ENCODE measurements at places on chromosomes 1 and 21.
A peak's percentile ranks its signal among the peaks of the same experiment; 100 is the strongest.

- DNase-seq = no peak
These were observed 115.0 kb downstream of the FCRL5 start for GRCh38 chr1:157437296-157437695.

DNA sequence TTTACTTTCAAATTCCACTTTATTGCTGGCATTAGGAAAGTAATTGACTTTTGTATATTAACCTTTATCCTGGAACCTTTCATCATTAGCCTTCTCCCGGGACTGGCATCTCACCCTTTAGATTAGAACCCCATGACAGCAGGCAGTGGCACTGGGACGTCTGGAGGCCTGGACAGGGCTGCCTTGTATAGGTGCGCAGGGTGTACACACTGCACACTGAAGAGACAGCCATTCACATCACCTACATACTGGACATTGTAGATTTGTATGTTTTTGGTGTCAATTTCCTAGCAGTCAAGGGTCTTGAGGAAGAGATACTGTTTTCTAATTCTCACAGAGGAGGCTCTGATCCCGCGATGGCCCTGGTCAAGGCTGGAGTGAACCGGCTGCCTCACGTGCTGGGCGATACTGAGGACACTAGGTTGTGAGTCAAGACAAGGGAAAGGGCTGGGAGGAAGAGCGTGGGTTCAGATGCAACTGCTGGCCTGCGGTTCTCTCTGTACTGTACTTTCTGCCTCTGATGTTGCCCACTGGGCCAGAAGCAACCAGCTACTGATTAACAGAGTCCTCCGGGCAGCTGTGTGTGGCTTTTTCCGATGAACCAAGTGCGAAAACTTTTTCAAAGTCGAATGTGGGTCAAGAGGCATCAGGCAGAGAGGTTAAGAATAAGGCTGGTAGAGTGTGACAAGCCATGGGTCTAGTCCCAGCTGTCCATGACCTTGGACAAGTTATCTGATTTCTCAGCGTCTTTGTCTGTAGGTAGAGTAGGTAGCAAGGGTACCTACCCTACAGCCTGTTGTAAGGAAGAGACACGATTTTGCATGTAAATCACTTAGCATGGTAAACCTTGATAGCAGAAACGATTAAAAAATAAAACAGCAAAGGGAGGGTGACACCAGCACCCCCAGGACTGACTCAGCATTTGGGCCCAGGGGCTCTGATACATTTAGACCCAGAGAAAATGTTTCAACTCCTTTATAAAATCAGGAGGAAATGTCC lies 38.2 kb upstream of the SLC25A33 start:
- no peak for DNase-seq

DNA sequence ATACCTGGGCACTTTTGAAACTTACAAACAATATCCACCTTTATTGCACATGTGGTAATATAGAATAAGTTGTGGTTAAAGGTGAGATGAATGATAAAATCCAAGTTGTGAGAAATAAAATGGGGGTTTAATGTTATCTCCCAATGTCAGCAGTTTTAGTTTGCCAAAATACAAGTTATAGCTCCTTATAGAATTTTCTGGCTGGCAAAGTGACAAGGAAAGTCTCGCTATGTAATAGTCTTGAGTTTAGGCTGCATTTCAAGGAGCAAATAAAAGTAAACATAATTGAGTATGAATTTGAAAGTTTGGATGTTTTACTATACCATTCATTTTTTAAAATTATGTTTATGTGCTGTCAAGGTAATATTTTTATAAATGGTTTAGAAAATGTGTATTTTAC lies 15.0 kb upstream of the NEXN start:
- DNase-seq = no peak

GRCh38 chr21:42234464-42235241 lies 15.7 kb downstream of the ABCG1 start:
- DNase-seq = peak; percentile 34

DNA sequence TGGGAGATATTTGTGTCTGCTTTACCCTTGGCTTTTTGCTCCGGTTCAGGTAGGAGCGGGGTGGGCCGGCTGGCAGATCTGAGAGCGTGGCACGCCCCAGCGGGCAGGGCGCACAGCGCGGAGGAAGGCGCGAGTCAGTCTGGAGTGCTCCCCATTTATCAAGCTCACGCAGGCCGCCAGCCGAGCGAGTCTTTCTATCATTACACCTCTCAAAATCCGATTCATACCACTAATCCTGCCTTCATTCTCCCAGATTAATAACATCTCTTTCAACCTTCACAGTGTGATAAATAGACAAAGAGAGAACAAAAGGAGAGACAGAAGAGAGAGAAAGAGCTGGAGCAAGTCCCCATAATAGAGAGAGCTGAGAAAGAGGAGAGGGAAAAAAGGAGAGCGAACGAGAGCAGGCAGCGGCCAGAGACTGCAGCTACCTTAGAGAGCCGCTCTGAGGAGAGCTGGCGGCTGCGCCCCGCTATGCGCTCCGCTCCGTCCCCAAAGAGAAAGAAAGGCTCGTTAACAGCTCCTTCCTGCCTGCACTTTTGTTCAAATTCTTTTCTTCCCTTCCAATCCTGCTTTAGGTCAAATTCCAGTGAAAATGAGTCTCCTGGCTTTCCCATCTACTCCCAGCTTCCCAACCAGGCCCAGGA lies 48.0 kb downstream of the DMAP1 start:
- no peak for DNase-seq

GRCh38 chr1:119903443-119903835 lies 7.1 kb upstream of the ADAM30 start:
- no peak for DNase-seq

DNA sequence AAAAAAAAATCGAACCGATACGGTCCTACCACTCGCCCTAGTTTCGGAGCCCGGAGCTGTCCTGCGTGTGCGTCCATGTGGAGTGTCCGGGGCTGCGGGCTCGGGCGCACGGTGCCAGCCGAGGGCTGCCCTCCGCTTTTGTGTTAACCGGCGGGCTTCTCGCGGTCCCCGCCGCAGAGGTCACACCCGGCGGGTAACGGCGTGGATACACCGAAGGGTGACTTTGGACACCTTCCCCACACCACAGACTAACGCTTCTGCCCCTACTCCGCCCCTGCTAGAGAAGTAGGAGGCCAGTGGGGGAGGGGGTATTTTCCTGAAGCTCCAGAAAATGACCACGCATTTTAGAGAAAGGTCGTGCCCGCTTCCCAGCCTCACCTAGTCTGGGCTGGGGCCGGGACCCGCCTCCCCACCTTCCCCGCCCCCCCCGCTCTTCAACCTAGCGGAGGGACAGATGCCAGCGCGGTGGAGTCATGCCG lies 609 bp upstream of the ATF3 start:
- no peak for DNase-seq

- no peak for DNase-seq
These were observed 37.8 kb upstream of the SIPA1L2 start for GRCh38 chr1:232667778-232668165.

DNA sequence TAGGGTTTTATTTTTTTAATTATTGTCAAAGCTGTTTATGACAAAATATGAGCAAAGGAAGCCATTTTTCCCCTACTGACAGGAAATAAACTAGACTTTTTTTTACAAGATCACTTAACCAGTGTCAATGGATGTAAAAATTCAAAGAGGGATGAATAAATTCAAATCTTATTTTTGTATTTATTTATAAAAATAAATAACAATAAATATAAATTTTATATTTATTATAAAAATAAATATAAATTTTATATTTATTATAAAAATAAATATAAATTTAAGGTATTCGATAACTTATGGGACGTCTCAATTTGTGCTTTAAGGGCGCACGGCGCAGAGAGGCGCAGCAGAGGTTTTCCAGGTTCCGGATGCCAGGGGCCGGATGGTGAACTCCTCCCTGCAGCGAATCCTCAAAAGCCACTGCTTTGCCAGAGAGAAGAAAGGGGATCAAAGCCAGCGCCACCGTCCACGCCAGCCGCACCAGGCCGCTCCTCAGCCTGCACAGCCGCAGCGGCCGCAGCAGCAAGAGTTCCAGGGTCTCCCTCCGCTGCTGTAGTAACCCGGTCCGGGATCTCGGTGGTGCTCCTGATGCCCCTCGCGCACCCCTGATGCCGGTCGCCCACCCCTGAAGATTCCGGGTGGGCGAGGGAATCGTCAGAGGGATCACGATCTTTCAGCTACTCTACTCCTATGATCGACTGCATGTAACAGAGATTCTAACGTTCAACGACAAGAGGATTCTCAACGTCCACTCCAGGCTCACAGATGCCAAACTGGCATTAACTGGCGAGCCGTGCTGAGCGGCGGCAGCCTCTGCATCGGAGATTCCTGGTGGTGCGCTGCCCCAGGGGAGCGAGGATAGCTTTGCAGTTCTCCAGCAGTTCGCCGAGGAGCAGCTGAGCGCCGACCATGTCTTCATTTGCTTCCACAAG lies 28.5 kb upstream of the RLF start:
- peak; percentile 27 for DNase-seq

DNA sequence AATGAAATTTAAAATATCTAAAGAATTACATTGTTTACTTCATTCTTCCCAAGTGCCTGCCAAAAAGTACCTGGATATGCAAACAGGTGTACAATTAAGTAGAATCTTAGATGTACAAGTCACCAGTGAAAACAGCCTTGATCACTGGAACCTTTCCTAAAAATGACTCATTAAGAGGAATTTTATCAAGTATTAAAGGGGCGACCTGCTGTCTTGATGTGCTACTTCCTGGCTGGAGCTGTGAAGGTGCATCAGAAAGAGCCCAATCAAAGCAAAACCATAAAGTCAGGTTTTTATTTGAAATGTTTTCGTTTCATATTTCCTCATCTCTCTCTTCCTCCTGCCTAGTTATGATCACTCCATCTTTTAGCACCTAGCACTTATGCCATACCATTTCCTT lies 33.4 kb downstream of the IFI44 start:
- DNase-seq = no peak

GRCh38 chr1:210400043-210400840 lies 71.5 kb downstream of the HHAT start:
- peak; percentile 78 for DNase-seq

- no peak for DNase-seq
These were observed 118.5 kb upstream of the CACNA1E start for GRCh38 chr1:181364801-181365200.

DNA sequence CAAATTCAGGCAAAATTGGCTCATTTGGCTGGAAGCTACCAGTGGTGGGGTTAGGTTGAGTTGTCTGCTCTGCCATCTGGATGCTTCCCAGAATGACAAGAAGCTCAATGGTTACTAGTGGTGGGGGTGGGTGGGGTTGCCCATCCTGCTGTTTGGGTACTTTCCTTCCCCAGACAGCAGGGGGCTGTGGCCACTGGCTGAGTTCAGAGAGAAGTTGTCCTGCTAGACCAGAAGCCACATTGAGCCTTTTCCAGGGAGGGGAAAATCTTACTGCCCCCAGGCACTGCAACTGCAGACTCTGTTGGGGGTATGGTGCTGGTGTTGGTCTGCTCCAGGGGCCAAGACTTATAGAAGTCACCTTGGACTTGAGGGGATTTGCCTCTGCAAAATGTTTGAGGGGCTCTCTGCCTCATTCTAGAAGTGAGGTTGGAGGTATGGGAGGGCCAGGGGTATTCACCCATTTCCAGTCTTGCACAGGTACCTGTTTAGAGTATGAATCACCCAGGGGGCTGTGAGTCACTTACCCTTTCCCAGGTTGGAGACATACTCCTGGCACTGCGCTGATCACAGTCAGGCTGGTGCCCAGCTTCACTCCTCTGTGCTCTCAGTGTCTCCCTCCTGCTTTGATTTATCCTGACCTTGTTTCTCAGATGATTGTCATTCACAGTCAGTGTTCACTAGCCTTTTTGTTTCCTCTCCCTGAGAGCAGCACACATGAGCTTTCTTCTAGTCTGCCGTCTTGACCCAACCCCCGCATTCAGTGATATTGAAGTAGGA lies 89.1 kb upstream of the NEGR1 start:
- no peak for DNase-seq

DNA sequence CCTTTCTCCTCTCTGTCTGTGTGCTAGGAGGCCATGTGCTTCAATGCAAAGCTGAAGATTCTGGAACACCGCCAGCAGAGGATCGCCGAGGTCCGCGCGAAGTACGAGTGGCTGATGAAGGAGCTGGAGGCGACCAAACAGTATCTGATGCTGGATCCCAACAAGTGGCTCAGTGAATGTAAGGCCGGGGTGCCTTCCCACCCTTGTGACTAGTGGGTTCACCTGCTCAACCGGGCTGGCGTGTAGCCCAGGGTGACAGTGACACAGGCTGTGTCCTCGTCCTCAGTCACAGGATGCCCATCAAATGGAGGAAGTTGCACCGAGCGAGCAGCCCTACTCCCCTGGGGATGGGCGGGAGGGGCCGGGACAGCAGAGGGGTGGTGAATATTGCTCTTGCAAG lies 544.1 kb downstream of the KIF26B start:
- no peak for DNase-seq

GRCh38 chr1:76240316-76240715 lies 165.8 kb downstream of the ST6GALNAC3 start:
- no peak for DNase-seq

- peak; percentile 17 for DNase-seq
These were observed 52.6 kb downstream of the GLIS1 start for GRCh38 chr1:53686091-53686964.

- DNase-seq = no peak
These were observed 1.6 kb upstream of the TAS1R2 start for GRCh38 chr1:18861082-18861481.

- DNase-seq = no peak
These were observed 381.1 kb upstream of the NCAM2 start for GRCh38 chr21:20617130-20617529.

DNA sequence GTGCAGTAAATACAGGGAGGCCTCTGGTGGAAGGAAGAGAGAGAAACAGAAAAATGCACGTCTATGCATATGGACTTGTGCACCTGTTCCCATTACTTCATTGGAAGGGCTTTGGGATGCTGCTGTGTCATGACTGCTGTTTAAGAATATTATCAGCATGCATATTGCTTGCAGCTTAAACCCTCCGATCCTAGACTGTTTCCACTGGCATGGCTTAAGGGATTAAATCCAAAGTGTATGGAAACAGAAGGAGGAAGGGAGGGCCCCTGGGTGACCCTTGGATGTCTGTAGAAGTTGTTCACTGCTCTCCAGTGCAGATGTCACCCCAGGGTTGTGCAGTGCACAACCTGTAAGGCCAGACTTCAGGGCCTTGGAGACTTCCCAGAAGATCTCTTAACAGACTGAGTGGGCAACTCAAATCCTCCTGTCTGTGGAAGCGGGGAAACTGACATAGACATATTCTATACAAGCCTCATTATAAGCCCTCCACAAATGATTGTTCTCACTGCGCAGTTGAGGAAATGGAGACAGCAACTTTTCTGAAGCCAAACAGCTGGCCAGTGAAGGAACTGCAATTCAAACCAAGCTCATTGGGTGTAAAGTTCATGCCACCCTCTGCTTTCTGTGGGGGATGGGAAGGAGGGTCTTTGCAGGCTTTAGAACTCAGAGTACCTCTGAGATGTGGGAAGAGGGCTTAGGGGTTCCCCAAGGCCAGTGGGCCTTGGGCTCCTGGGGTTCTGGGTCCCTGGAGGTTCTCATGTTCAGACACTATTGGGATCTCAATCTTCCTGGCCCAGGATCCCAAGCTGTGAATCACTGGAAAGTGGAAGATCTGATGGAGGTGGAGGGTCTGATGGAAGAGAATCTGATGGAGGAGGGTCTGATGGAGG lies 73.8 kb downstream of the UMODL1 start:
- no peak for DNase-seq

- DNase-seq = peak; percentile 70
These were observed 284.1 kb upstream of the BEND5 start for GRCh38 chr1:49060766-49061165.

GRCh38 chr1:147892216-147892615 lies 10.4 kb upstream of the GJA8 start:
- DNase-seq = peak; percentile 9

Measured in cardiac fibroblast (primary cell).